ENCODE measurements at places on chromosomes 7 and 10. TPM values are rescaled to one million over a fixed set of nuclear protein-coding genes. Genes with fewer than 3 reads are reported as not detected.

Gene OR2A7
- total RNA-seq = 6.2 TPM

- no peak for DNase-seq
- no peak overlapping the region for H3K27ac ChIP-seq
These were observed 76.2 kb upstream of the TMEM168 start for GRCh38 chr7:112866424-112866823.

DNA sequence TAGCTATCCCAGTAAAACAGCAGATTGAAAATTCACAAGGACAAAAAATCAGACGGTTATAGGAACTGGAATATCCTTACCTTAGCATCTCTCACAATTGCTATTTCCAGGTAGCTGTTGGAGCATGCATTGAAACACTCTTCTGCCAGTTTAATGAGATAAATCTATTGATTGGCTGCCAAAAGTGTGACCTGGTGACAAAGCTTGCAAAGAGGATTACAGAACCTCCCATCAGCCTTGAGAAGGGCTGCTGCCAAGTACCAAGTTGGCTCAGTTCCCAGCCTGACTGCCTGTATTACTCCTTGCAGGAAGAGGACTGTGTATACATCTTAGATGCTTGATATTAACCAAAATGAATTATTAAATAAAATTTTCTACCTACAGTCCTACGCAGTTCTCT, 5.1 kb downstream of the PRLHR start:
- no peak overlapping the region for H3K27ac ChIP-seq
- DNase-seq = no peak
- no peak overlapping the region for H3K4me3 ChIP-seq
- no peaks in the 10 kb centered on the region for H3K4me1 ChIP-seq

- H3K36me3 ChIP-seq = no peaks in the 10 kb centered on the region
- H3K4me3 ChIP-seq = no peak overlapping the region
- no peaks in the 10 kb centered on the region for H3K27me3 ChIP-seq
These were observed 414.7 kb downstream of the DGKB start for GRCh38 chr7:14487701-14488395.

Gene PARP12
- 13.8 TPM for total RNA-seq

Gene PON3
- total RNA-seq = not detected

- no peaks in the 10 kb centered on the region for H3K36me3 ChIP-seq
- no peaks in the 10 kb centered on the region for H3K4me1 ChIP-seq
- H3K27ac ChIP-seq = no peak overlapping the region
- no peak overlapping the region for H3K4me3 ChIP-seq
- no peaks in the 10 kb centered on the region for H3K27me3 ChIP-seq
- DNase-seq = no peak
These were observed 241.3 kb downstream of the FANK1 start for GRCh38 chr10:126137562-126138221.

DNA sequence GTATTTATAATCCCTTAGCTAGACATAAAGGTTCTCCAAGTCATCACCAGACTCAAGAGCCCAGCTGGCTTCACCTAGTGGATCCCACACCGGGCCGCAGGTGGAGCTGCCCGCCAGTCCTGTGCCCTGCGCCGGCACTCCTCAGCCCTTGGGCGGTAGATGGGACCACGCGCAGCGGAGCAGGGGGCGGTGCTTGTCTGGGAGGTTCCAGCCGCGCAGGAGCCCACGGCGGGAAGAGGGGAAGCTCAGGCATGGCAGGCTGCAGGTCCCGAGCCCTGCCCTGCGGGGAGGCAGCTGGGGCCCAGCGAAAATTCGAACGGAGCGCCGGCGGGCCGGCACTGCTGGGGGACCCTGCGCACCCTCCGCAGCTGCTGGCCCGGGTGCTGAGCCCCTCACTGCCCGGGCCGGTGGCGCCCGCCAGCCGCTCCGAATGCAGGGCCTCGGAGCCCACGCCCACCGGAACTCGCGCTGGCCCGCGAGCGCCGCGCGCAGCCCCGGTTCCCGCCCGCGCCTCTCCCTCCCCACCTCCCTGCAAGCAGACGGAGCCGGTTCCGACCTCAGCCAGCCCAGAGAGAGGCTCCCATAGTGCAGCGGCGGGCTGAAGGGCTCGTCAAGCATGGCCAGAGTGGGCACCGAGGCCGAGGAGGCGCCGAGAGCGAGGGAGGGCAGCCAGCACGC, 675.6 kb downstream of the REEP3 start:
- no peaks in the 10 kb centered on the region for H3K27me3 ChIP-seq
- H3K36me3 ChIP-seq = no peaks in the 10 kb centered on the region
- H3K4me3 ChIP-seq = no peak overlapping the region
- DNase-seq = no peak

All from hepatocyte (in vitro differentiated cells).